ENCODE measurements at places on chromosomes 2 and 18.

GRCh38 chr2:201433394-201433995, 17.8 kb downstream of the TRAK2 start:
- DNase-seq = no peak

DNA sequence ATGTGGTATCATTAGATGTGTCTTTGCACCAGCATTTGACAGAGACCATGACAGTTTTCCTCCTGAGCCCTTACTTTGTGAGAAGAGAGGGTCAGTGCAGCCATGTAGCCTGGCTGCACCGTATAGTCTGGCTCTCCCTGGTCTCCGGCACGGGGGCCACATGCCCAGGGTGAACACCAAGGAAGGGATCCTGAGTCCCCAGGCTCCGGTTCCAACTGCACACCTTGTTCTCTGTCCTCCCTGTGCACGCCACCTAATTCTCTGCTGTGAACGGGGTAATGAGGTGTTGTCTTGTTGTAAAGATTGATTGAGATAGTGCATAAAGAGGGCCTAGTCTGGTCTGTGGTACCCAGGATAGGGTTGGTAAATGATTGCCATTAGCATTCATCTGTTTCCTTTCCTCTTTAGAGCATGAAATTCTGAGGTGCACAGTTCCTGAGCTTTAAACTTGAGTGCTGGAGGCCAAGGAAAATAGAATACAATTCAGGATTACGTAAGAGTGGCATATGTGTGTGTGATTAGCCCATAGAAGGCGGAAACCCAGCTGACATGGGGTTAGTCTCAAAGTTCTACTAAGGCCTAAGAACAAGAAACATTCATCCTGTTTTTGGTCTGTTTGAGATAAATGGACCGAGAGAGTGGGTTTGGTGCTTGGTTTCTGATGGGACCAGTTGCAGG, 55.5 kb downstream of the NCK2 start:
- DNase-seq = no peak

DNA sequence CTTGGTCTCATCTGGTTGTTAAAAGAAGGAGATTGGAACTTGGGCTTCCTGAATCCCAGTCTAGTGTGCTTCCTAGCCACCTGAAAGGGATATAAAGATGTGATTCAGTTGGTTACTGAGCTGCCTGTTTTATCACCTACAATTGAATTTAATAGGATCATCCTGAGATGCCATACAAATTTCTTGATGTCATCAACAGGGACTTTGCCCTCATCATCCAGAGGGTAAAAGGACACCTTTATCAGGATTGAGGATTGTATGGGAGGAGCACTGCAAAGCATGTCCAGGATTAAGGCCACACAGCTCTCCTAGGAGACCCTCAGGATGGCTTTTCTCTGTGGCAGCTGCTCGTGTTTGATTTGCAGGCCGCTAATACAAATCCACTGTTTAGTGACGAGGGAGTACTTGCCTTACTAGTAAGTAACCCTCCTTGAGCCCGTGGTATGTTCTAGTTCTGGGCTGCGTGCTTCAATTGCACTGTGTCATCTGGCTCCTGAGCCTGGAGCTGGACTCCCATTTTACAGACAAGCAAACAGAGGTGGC, 28.6 kb downstream of the SH3RF3 start:
- no peak for DNase-seq

- no peak for DNase-seq
These were observed 25.5 kb upstream of the KCNG2 start for GRCh38 chr18:79772108-79772864.

GRCh38 chr2:63698786-63699548, 110.2 kb downstream of the MDH1 start:
- no peak for DNase-seq

DNA sequence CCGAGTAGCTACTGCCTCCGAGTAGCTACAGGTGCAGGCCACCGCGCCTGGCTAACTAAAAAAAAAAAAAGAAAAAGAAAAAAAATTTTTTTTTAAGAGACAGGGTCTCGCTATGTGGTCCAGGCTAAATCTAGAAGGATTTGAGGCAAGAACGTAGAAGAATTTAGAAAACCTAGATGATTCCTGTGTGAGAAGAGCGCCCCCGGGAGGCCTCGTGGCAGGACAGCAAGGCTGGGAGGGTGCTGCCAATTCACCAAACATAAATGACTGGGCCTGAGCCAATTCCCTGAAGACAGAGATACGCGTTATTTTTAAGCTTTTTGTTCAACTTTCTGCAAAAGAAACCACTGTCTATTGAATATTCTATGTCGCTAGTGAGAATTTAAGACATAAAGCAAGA, 90.1 kb upstream of the TGFA start:
- DNase-seq = no peak

DNA sequence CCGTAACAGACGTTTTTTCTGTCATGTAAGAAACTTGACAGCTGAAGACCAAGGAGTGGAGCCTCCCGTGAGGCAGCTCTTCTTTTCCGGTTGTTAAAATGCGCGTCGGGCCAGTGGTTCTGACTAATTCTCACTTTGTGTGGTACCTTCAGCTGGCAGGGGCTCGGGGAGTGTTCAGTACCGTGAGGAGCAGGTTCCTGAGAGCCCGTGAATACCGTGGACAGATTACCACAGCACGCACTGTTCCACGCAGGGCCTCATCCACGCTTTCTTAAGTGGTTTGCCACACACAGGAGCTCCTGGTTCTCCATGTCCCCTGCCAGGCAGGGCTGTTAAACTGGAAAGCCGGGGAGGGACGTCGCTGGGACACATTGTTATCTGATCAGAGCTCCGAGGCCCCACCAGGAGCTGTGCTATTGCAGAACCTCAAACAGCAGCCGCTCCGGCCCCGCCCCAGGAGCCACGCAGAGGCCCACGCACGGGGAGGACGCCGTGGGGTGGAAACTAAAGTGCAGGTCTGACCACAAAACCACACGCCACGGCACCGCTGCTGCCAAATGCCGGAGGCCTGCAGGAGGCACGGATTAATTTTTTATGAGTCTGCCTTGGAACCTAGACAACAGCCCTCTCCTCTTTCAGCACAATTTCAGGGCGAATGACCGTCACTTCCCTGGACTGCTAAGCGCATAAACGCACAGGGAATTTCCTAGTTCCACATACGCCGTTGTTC, 43.3 kb downstream of the NFATC1 start:
- peak; percentile 6 for DNase-seq

- DNase-seq = no peak
These were observed 7.0 kb upstream of the RNASEH1 start for GRCh38 chr2:3565117-3565516.

DNA sequence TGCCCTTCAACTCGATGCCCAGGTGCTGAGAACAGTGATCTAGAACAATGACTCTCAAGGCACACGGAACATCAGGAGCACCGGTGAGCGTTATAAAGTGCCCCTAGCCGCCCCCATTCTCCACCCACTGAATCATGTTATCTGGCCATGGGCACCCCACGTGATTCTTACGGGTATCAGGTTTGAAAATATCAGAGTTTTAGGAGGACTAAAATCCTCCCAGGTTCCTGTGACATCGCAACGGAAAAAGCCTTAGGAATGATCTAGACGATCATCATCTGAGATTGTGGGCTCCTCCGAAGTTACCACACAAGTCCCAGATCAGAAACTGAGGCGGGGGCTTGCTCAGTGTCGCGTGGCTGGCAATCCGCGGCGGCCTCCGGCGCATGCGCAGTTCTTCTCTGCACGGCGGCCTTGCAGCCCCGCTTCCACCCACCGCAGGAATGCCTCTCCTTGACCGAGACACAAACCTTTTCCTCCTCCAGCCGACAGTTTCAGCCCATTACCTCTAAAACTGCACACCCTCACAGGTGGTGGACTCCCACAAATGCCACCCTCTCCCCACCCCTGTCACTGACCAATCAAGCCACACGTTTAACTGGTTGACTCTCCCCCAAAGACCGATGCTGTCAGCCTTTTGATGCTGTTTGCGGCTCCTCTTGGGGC, 5.8 kb upstream of the MRPL33 start:
- DNase-seq = peak; percentile 39

- no peak for DNase-seq
These were observed 50.8 kb downstream of the SPRED2 start for GRCh38 chr2:65381607-65382051.

DNA sequence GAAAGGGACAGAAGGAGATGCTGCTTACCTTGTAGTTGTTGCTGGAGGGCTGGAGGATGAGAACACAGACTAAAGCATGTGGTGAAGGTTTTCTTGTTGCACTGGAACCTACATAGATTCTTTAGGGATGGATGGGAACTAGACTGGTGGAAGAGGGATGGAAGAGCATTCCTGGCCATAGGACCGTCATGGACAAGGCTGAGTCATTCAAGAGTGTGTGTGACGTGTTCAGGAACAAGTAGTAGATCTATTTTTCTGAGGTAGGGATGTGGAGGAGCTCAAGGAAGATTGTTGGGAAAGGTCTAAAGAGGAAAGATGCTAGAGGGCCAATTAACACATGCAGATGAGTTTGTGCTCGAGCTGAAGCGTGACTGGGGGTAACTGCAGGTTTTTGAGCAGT, 6.6 kb downstream of the STAT4 start:
- no peak for DNase-seq

DNA sequence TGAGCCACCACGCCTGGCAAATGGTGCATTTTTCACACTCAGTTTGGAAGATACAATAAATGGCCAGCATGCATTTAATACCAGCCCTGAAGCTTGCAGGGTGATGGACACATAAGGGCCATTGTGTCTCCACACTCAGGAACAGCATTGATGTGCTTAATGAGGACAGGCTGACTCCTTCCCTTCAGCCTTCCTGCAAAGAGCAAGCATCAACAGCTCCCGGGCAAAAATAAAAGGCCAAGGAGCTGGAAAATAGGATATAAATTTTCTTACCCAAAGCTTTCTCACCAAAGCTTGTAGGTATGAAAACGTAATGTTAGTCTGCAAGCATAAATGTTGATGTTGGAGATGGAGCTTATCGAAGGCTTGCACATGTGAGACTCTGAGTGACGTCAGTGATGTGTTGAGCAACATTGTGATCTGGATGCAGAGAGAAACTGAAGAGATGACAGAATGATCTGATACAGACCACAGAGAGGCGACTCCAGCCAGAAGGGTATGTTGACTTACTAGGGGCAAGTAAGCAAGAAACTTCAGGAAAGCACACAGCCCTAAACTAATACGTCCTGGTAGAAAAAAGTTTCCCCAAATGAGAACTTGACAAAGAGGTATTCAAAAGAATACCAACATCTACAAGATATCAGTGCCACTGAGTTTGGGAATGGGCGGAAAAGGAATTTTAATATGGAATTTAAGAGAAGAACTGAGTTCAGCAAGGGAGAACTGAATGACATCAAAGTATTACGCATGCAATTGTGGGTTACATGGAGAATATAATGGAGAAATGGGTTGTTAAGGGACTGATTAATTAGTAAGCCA, 256.5 kb downstream of the TGIF1 start:
- no peak for DNase-seq

- DNase-seq = no peak
These were observed 32.2 kb upstream of the GLI2 start for GRCh38 chr2:120703330-120703994.

- DNase-seq = no peak
These were observed 1951.7 kb upstream of the LRRTM1 start for GRCh38 chr2:82256288-82256687.

DNA sequence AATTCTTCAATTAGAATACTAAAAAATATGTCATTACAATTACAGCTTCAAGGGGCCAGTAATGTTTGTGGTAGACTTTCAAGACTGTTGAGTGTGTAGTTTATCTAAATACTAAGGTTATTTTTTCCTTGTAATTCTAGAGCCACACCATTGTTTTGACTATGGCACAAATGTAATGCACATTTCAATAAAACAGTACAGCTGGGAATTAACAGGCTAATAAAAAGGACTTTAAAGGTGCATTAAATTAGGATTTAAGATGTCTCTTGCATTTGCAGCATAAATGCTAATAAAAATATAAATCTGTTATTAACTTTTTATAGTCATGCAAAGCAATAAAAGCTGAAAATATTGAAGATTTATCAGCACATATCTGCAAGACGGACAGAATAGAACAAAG, 344.8 kb downstream of the ERBB4 start:
- no peak for DNase-seq

DNA sequence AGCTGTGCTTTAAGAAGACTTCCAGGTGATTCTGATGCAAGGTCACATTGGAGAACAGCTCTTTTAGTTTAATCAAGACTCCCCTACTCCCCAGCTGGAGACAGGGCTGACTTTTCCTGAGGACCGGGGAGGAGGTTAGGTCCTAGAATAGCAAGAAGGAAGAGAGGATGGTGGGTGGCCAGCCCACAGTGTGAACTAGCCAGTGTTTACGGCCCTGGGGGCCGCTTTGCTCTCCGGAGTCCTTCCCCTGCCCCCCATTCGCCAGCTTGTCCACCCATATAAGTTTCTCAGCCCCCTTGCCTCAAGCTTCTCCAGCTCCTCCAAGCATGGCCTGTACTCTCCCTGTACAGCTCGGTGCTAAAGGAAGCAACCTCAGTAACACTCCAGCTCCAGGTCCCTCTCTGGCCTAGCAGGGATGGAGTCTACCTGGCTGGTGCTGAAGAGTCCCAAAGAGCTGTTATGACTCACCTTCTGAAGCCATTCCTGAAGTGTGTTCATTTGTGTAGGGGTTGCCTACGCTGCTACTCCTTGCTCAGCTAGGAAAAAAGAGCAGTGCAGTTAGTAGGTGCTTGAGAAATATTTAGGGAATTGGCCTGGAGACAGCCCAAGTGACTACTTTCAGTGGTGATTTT, 7.9 kb downstream of the INPP4A start:
- DNase-seq = no peak

GRCh38 chr2:217945530-217945929, 57.3 kb downstream of the TNS1 start:
- DNase-seq = no peak

GRCh38 chr2:64439194-64439593, 14.8 kb upstream of the LGALSL start:
- DNase-seq = no peak

DNA sequence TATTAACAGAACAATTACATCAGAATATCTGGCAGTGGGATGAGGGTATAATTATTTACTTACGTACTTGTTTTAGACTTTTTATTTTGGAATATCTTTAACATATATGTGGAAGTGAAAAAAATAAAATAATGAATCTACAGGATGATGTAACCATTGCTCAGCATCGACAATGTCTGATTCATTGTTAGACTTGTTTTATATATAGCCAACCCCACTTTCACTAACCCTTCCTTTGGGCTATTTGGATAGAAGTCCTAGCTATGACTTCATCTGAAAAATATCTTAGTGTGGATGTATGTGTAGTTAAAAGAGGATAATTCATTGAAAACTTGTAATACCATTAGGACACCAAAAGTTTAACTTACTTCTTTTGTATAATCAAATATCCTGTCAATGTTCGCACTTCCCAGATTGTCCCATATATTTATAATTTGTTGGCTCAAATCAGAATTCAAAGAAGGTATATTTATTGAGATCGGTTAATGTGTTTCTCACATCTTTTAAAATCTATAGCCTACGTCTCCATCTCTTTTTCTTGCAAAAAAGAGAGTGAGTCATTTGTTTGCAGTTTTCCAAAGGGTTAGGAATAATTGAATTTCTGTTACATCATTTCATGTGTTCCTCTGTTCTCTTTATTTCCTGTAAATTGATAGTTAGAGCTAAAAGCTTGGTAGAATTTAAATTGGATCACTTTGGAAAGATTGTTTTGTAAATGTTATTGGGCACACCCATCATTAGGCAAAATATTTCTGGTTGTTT, 506.1 kb upstream of the FAM98A start:
- no peak for DNase-seq

Measured in activated CD8-positive, alpha-beta memory T cell treated with anti-CD3 and anti-CD28 coated beads for 1 hour (primary cell).